ENCODE measurements at places on chromosomes 13 and 19.

- DNase-seq = no peak
These were observed 435.6 kb downstream of the PCDH9 start for GRCh38 chr13:66794340-66795031.

DNA sequence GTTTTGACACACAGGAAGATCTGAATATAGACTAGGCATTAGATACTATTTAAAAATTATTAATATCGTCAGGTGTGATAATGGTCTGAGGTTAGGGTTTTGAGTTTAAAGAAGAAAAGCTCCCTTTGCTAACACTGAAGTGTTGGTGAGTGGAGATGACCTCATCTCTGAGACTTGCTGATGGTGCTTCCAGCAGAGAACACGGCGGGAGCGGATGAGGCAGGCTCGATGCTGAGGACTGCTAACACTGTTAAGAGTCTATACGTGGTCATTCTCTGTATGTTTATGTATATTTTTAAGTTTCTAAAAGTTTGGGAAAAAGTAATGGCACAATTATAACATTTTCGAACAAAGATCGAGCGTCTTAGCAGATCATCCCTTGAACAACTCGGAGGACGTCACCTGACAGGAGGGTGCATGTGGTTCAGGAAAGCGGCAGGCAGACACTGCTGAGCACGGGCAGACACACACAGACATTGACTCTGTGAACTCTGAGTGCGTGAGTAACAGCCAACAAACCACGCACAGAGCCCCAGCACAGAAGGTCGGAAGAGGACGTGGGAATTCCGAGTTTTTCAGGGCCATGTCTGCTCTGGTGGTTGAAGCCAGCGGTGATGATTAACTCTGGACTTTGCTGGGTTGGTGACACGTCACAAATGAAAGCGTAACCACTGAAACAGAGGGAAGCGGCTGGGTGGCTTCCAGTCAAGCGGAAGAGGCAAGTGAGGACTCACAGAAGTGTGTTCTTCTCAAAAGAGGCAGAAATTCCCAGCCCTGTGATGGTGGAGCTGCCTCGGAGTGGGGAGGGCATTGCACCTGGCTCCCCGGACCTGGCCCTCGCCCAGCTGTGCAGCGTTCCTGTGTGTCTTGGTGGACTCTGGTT is 91.9 kb upstream of the TEX29 start:
- no peak for DNase-seq

GRCh38 chr13:34578471-34578870 is 363.6 kb upstream of the NBEA start:
- no peak for DNase-seq

GRCh38 chr13:71067165-71067815 is 799.7 kb downstream of the DACH1 start:
- no peak for DNase-seq

- DNase-seq = no peak
These were observed 40.6 kb downstream of the TPT1 start for GRCh38 chr13:45300190-45300985.

- DNase-seq = no peak
These were observed 195.2 kb downstream of the UQCRFS1 start for GRCh38 chr19:29017788-29018187.

GRCh38 chr19:57537953-57538547 is 10.9 kb downstream of the ZNF549 start:
- DNase-seq = no peak

- DNase-seq = no peak
These were observed 601 bp downstream of the SLC46A3 start for GRCh38 chr13:28718196-28718542.

DNA sequence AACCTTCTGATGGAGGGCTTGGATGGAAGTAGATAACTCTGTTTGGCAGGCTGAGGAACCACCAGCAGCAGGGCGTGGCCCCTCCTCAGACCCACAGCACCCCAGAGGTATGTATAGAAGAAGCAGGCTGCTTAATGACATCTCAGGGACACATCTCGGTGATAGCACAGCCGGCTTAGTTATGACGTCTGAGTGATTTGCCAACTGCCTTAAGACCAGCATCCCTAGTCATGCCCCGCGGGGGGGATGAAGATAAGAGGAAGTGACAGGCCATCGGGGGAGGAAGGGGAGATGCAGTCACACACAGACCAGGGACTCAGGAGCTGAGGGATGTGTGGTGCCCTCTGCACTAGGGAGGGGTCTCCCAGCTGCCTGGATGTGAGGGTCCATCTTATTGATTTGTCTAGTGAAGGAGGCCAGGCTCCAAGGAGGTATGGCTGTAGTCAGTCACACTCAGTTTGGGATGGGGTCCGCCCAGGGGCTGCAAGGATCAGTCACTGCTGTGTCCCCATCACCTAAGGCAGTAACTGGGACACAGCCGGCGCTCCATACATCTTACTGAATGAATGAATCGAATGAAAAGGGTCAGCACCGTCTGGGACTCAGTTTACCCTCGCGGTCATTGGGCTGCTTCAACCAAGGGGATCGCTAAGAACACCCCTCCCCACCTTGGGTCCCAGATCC is 19.2 kb upstream of the ERCC1 start:
- peak; percentile 90 for DNase-seq

GRCh38 chr13:42394361-42394708 is 122.4 kb downstream of the AKAP11 start:
- no peak for DNase-seq

- no peak for DNase-seq
These were observed 23.6 kb upstream of the CCDC124 start for GRCh38 chr19:17909003-17909732.

- no peak for DNase-seq
These were observed 344.3 kb upstream of the SGCG start for GRCh38 chr13:22836475-22836874.

- no peak for DNase-seq
These were observed 660 bp downstream of the CIC start for GRCh38 chr19:42269478-42270345.

GRCh38 chr13:103272770-103273169 is 206.6 kb upstream of the SLC10A2 start:
- no peak for DNase-seq

GRCh38 chr13:59891053-59891452 is 272.7 kb downstream of the DIAPH3 start:
- no peak for DNase-seq

DNA sequence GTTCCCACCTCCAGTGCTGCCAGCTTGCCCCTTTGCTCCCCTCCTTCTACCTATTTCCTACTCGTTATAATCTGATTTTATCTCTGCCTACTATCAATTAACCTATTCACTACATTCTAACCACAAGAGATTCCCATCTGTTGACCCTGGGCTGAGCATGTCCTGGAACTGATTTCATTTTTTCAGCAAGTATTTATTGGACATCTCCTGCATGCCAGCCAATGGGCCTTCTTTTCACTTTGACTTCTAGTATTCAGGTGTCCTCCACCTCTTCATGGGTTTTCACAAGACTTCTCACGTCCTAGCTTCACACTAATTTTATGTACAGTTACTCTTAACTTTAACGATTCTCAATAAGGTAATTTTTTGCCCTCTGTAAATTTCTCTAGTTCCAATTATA is 282.7 kb upstream of the KLHL1 start:
- DNase-seq = no peak

DNA sequence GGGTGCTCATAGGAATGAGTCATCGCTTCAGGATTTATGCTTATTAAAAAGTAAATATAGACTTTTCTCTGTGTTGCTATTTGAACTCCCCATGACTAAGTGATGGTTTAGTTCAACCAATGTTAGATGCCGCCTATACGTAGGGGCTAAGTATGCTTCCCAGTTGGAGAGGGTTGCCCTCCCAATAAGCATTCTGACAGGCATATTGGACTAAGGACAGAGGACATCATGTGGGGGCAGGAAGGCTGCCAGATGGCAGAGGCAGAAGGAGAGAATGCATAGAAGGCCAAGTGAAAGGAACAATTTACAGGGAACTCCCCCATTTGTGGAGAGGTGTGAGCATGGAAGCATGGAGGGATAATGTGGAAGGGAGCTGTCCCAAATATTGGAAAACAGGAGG is 318.4 kb upstream of the OBI1 start:
- no peak for DNase-seq

DNA sequence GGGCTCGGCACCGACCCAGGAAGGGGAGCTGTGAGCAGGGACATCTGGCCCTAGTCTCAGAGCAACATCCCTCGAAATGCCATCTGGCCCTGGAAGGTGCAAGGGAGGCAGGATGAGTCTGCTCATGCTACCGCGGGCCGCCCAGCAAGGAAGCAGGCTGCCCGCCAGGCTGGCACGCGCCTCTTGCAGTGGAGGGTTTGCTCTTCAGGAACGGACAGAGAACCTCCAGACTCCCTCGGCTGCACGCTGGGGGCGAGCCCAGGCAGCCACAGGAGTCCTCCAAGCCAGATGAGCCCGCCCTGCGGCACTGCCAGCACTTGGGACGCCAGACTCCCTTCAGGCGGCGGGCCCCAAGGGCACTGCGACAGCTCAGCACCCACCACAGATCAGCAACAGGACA is 10.1 kb upstream of the ATP8B3 start:
- no peak for DNase-seq

GRCh38 chr13:41267106-41267505 is 3.7 kb upstream of the MTRF1 start:
- DNase-seq = no peak

DNA sequence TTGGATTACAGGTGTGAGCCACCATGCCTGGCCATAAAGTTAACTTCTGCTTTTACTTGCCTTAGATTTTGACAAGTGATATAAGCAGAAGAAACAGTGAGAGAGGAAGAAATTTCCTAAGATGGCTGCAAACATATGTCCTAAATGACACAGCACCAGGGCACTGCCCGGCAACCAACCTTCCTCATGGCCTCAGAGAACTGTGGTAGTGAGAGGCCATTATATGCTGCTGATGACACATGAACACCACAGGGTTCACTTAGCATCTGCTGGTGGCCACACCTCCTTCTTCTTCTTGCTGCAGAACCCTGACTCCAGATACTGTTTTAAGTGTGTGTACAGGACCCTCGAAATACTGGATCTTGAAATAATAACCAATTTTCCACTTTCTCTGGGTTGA is 88.2 kb downstream of the KCTD12 start:
- no peak for DNase-seq

DNA sequence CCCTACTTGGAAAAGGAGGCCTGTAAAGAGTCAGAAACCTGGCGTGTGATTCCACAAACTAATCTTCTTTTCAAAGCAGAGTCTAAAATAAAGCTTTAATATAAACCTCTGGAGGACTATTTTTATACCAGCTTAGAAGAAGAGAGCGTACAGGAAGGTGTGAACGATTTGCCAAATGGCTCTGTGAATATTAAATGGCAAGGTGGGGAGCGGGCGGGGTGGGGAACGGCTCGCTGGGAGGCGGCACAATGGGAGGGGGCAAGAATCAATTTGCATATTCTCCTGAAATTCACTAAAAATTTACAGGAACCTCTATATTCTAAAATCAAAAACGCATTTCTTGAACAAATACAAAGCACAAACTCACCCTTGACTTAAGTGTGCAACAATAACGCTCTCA is 982 bp downstream of the ZNF780B start:
- DNase-seq = no peak

DNA sequence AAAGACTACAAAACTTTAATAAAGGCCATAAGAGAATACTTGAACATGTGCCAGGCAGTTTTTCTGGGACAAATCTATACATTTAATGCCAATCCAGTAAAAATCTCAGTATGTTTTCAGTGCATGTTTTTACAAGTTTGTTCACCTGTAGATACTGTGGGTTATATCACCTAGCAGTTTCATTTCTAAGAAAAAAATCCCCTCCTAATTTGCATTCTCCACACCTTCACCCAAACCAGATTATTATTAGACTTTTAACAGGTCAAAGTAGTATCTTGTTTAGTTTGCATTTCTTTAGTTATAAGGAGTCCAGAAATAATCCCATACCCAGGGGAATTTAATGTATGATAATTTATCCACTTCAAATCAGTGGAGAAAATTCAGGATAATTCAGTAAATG is 17.0 kb upstream of the LPAR6 start:
- no peak for DNase-seq

- no peak for DNase-seq
These were observed 23.7 kb downstream of the ZNF175 start for GRCh38 chr19:51594774-51595109.

DNA sequence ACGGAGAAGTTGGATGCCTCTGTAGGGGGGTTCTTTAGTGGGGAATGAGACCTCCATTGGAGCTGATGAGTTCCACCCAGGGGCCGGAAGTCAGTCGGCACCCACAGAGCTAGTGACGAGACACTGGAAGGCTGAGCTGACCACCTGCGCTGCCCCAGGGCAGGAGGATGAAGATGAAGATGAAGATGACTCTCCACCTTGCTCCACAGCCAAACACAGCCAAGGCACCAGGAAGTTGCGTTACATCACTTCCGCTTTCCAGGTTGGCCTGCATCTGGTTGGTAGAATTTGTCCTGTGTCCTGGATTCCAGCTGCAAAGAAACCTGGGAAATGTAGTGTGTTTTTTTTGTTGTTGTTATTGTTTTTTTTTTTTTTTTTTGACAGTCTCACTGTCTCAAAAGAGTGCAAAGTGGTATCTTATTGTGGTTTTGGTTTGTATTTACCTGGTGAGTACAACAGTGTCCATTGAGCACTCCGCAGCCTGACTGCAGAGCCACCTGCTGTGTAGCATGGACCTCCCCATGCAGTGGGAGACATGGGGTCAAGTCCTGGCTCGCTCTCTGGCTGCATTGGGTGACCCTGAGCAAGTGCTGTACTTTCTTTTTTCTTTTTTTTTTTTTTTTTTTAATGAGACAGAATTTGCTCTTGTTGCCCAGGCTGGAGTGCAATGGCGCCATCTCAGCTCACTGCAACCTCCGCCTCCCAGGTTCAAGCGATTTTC is 1.9 kb downstream of the TBC1D17 start:
- DNase-seq = no peak

- DNase-seq = no peak
These were observed 6.8 kb downstream of the UPF3A start for GRCh38 chr13:114288157-114288591.

DNA sequence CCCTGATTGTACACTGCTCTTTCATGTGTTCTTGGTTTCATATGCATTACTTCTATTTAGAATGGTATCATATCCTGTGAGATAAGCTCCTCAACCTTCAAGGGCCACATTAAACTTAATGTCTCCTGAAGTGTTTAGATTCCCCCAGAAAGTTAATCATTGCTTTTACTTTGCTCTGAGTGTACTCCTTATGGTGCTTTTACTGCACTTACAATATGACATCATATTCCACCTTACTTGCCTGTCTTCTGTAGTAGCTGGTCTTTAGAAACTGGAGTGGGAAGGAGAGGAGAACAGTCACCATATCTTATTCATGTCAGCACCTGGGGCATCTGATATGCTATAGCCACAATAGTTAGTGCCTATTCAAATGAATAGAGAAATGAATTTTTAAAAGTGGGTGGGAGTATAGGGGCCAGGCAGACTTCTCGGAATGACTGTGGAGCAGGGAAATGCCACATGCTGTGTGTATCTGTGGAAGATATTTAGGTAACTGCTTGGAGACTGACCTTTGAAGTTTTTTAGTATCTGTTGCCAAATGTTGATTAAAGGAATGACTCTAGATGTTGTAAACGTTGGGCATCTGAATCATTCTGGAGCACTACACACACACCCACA is 40.2 kb downstream of the SLAIN1 start:
- no peak for DNase-seq

GRCh38 chr13:50203256-50203941 is 188.2 kb downstream of the KCNRG start:
- DNase-seq = no peak

Data from right atrium auricular region (tissue), 2 donors.